ENCODE measurements at places on chromosomes 2 and 18. TPM values are rescaled to one million over a fixed set of nuclear protein-coding genes. Genes with fewer than 3 reads are reported as not detected.
A peak's percentile ranks its signal among the peaks of the same experiment; 100 is the strongest.

The RGPD3 gene
- 0.14 TPM for total RNA-seq

- no peak for DNase-seq
Measured at GRCh38 chr2:2573205-2573604, 242.1 kb upstream of the MYT1L start.

- DNase-seq: no peak
Measured at GRCh38 chr2:45591073-45591472, 20.0 kb downstream of the SRBD1 start.

GRCh38 chr2:69847068-69847828 is 17.8 kb downstream of the GMCL1 start:
- no peak for DNase-seq

DNA sequence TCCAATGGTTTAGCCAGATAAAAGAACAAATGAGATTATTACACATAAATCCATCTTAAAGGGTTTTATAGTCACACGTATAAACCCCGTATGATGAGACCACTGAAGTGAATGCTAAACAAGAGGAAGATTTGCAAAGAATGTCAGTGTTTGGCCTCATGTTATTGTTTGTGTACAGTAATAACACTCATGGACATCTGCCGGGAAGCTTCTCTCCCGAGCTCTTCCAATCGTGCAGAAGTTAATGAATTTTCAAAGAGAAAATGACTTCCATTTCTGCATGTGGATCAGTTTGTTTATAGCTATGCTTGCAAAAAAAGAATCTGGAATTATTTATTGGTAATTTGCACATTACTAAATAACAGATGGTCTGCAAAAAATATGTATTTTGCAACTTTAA is 88.5 kb upstream of the APCDD1 start:
- no peak for DNase-seq

The CTNNA2 gene
- total RNA-seq: 0.37 TPM

DNA sequence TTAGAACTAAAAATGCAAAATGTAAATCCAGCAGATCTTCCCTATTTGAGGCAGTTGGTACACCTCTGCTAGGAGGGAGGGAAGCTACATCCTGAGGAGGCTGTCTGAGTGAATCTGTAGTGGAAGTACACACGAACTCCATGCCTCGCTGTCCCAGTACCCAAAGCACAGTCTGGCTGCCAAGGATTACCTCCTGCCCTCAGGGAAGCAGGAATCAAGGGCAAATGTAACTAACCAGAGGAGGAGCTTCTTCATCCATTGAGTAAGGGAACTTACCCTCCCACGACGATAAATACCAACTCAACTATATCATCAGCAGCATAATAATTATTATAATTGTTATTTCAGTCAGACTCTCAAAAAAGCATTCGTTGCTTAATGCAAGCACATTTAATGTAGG is 2.1 kb downstream of the DHRS9 start:
- no peak for DNase-seq

The CRYBA2 gene
- total RNA-seq: not detected

GRCh38 chr18:990197-990596 is 85.5 kb downstream of the ADCYAP1 start:
- no peak for DNase-seq

DNA sequence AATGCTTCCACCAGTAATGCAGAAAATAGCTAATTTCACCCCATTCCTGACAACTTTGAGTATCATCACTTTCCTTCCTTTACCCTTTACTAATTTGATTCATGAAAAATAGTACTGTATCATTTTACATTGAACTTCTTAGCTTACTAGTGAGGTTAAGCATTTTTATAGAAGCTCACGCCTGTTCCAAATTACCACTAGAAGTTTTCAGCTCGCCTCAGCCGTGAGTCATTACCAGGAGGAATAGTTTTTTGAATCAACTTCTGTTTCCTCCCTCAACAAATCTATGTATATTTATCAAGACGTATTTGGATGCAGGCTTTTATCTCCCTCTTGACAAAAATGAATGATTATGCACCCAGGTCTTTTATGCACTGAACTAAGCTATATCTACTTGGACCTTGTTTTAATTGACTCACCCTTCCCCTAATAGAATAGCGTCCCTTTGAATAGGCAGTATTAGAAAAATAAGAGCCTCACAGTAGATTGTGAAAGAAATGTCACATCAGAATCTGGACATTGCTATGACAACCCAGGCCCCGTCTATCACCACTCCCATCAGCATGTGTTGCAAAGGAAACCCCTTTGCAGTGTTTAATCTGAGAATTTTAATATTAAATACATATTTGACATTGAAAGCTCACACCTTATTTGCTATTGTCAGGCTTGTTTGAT is 207.4 kb upstream of the NRP2 start:
- DNase-seq: no peak

The LRP2 gene
- total RNA-seq: 13.6 TPM

The SLC4A5 gene
- total RNA-seq: 4.7 TPM

- DNase-seq: no peak
Measured at GRCh38 chr2:46872902-46873603, 42.6 kb downstream of the MCFD2 start.

The ALPG gene
- not detected for total RNA-seq

DNA sequence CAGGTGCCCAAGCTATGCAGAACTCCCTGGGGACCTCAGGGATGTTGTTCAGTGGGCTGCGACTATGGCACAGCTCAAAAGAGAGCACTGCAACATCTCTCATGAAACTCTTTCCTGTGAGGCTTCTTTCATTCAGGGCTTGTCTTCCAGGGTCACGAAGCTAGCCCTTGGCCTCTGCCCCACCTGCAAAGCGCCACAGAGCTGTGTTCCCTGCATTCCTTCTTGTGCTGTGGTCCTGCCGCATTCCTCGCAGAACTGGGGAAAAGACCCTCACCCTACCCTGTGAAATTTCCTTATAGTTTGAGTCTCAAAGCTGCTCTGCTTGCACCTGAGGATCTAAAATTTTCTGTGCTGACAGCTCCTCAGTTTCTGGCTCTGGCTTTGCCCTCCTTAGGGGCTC is 26.3 kb upstream of the ITGB6 start:
- DNase-seq: no peak

The BOK gene
- 76.8 TPM for total RNA-seq

The WDR7 gene
- total RNA-seq: 20.4 TPM

DNA sequence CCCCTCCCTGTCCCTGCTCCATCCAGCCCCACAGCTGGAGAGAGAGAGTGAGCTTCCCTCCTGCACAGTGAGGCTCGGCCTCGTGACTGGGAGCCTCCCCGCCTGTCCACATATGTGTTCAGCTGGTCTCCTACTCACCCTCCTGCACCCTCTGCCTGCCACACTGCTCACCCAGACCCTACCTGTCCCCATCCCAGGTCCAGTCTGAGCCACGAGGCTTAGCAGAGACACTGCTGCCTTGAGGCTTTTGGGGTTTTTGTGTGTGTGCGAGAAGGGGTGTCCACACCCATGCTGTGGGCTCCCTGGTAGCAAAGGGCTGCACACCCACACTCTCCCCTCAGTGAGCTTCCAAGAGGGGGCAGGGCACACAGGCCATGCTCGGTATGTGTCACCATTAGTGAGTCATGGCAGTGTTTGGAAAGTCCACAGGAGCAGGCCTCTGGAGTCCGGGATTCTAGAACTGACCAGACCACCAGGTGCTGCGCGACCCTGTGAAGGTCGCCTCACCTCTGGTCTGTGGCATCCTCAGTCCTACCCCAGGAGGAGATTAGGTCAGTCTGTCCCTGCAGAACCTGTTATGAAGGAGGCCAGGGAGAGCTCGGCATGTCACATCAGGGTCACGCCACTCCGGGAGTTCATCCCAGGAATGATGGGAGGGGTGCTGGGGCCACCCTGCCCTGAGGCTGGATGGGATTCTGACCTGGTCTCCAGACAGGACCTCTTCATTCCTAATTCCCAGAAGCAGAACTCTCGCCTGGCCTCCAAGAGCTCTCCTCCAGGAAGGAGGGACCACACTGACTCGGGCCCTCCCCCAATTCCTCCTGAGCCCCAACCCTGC is 39.9 kb upstream of the SMAD7 start:
- DNase-seq: no peak

DNA sequence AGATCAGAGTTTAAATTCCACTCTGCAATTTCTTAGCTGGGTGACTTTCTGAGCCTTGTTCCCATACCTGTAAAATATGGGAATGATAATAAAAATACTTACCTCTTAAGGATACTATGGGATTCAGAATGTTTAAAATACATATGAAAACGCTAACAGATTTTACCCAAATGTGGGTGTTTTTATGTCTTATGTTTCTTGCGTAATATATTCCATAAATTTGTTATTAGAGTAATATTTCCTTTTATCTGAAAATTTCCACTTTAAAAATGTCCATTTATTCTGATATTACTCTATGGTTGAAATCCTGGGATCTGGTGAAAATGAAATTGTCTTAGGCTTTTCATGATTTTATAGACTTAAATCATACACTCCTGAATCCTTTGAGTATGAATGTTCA is 45.5 kb downstream of the MAPRE2 start:
- no peak for DNase-seq

GRCh38 chr2:199596549-199596948 is 138.8 kb upstream of the SATB2 start:
- no peak for DNase-seq

DNA sequence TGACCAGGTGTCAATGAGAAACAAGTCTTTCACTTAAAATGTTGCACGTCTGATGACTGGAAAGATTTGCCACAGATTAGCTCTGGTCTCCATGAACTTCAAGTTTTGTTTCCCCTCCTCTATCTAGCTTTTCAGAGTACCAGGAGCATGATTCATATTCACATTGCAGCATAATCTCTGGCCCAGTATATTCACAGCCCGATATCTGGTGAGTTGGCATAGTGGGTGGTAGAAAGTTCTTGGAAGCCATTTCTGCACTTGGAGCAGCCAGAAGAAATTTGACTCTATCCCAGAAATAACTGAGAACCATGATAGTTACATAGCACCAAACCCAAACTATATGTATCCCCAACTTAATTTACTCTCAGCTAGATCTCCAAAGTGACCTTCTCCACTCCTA is 503.9 kb downstream of the PID1 start:
- no peak for DNase-seq

The SYT4 gene
- total RNA-seq: 0.40 TPM

GRCh38 chr2:70126413-70126812 is 39.1 kb downstream of the PCBP1 start:
- no peak for DNase-seq

DNA sequence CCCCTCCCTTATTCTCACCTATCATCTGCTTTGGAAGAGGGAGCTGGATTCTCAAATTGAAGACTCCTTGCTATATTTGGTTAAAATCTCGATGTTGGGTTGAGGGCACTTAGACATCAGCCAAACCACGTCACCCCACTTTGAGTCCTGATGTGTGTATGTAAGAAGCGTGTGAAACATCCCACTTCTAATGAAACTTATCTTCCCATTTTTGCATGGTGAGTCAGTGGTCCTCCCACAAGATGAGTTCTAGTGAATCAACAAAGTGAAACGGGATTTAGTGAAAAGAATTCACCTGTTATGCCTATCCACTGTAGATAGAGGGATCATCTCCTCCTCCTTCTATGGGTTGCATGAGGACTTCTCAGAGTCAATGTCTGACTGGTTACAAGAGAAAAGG is 51.4 kb upstream of the SPRED2 start:
- DNase-seq: no peak

GRCh38 chr2:11678306-11678960 is 8.4 kb upstream of the NTSR2 start:
- DNase-seq: no peak

- DNase-seq: peak; percentile 34
Measured at GRCh38 chr2:98518101-98518500, 73.4 kb downstream of the INPP4A start.

The CREG2 gene
- 0.26 TPM for total RNA-seq

DNA sequence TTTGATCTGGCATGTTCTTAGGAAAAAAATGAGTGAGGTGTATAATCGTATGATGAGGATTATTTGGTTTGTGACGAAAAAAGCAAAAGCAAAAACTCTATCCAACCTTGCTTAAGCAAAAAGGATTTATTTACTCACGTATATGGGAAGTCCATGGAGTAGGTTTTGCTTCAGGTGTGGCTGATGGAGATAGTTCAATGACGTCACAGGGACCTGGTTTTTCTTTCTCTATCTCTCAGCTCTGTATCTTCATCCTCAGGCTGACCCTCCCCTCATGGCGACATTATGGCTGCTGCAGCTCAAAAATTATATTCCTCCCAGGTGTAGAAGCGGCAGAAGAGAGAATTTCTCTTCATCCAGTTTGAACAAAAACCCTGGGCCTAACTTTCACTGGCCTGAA is 8.9 kb downstream of the TMSB10 start:
- DNase-seq: no peak

The DCDC2C gene
- 0.14 TPM for total RNA-seq

GRCh38 chr2:101135412-101136296 is 15.5 kb downstream of the TBC1D8 start:
- no peak for DNase-seq

DNA sequence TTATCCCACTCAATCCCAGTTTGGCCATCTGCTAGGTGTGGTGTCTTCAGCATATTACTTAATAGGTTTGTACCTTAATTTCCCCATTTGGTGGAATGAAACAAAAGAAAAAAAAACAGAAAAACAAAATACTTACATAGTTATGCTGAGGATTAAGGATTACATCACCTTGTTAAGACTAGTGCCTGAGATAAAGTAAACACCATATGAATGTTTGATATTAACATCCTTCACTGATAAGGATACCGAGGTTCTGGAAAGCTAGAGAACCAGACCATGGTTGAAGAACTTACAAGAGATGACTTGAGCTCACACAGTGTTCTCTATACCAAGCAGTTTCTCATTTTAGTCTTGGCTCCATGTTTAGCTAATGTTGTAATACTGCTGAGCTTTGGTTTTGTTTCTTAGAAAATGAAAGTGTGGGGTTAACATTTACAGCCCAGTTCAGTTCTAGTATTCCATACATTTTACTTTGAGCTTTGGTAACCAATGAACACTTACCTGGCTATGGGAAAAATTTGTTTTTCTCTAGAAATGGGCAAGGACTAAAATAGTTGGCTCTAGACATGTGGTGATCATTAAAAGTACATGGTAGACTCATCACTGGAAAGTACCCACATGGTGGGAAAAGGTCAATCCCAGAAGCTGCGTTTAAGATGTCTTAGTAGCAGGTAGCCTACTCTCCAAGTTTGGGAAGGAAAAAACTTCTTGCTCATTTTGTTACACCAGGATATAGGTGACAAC is 5.8 kb upstream of the GPD2 start:
- DNase-seq: no peak

DNA sequence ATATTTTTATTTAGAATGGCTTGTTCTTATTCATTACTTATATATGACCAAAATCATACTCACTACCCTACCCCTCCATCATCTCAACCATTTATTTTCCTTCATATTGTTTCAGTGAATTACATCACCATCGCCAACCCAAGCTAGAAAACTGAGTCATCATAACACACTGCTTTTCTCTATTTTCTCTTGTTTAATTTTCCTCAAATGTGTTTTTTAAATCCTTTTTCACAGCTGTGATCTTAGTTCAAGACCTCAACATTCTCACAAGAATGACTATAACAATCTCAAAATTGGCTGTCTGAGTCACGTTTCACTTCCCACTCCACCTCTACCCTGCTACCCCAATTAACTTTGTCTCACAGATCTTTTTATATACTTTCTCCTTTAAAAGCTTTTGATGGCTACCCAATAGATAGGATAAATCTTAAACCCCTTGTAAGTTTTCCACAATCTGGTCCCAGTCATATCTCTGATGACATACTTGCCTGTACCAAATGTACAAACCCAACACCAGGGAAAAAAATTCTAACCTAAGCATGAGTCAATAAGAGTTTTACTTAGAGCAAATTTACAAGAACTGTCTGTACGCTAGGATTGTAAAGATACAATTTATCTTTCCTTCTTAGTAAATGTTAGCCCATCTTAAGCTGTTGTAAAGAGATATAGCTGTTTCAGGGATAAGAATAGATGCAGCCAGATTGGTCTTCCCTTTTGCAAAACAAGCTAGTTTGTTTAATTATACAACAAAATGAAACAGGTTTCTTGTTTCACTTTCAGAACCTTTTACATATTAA is 635.1 kb upstream of the SLC39A10 start:
- DNase-seq: no peak

Measured in mucosa of gallbladder (tissue), 1 donor.